ENCODE measurements at places on chromosomes 1 and 21.

DNA sequence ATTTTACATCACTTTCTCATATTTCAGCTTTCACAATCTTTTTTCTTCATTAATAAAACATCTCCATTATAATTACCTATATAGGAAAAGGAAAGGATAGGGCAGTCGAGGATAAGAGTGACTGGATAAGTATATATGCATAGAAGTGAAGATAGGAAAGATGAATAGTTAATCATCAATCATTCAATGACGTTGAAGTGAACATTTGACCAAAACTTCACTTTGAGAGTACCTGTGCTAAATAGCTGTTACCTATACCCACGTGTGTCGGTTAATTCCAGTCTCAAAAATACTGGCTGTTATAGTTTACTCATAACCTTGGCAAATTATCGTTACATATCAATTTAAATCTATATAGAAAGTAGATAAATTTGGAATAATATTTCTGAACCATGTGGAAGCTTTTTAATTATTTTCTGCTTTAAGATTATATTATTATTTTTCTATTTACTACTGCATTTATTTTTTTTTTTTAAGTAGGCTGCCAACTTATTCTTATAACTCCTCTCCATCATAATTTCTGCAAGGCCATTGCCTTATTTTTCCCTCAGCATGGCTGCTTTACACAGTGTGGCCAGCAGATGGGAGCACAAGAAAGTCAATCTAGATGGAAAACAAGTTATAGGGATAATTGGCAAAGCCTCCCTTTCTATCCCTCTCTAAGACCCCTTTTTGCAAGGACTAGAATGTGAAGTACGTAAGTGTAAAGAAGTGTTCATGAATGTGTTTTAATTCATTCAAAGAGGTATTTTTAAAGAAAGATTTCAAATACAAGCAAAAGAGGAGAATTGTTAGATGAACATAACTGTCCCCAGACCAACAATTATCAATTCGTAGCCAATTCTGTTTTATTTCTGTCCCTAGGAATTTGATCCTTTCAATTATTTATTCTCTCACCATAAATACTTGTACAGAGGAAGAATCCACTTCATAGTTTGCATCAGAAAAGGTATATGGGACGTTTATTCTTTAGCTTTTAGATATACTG, 290.4 kb downstream of the KCNT2 start:
- no peak for DNase-seq

- DNase-seq, result no peak
Measured at GRCh38 chr1:39107341-39108290, 81.5 kb downstream of the NDUFS5 start.

DNA sequence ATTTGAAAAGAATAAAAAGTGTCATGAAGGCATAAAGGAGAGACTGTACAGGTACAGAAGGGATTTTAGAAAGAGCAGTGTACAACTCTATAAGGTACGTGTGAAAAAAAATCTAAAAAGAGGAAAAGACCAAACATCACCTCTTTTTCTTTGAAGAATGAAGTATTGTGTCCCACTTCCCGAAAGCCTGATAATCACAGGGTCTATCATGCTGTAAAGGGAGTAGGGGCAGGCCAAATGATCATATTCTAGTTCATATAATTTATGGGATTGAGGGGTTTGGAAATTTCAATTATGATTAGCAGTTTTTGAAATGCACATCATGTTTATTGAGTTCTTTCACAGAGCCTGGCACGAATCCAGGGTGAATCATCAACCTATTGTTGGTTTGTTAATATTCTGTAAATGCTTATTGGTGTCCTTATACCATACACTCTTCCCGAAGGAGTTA, 910 bp upstream of the RERE start:
- DNase-seq, result no peak

GRCh38 chr1:36080236-36080635, 3.7 kb upstream of the TEKT2 start:
- no peak for DNase-seq

DNA sequence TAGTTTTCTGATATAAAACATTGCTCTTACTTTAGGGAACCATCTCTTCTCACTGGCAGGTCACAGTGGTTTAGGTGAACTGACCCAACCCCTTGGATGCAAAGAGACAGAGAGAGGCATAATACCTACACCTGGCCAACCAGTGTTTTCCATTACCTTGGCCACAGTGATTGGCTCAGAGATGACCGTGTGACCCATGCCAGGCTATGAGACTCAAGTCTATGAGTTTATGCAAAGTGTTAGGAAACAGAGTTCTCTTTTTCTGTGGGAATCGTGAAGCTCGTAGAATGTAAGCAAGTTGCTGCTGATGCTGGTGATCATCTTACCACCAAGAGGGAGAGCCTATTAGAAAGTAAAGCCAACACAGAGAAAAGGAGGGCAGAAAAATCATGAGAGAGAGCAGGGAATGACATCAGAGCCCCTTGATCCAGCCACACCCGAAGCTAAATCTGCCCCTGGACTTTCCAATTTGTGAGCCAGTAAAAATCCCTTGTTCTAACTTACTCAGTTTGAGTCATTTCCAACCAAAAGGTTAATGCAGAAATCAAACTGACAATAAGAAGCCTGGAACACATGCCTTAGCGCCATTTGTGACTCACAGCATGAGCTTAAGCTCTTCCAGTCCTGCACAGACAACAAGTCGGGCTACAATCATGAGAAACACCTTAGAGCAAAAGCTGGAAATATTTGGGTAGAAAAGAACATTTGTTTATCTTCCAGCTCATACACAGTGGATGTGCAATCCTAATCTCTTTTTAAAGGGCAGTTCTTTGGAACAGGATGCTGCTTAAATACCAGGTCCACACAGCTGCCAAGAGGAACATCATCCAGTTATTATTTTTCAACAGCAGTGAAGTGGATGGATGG, 81.3 kb upstream of the KAZN start:
- no peak for DNase-seq

GRCh38 chr1:156692925-156693847, 12.2 kb downstream of the CRABP2 start:
- DNase-seq, result no peak

Data from activated CD4-positive, CD25-positive, alpha-beta regulatory T cell treated with anti-CD3 and anti-CD28 coated beads, Interleukin-2, amount 50 U/mL, for 72 hours (primary cell).